NCI-H748 treated with DMSO at 0.1 percent for 48 hours (cell line): ENCODE measurements at places on chromosomes 16 and 17.

DNA sequence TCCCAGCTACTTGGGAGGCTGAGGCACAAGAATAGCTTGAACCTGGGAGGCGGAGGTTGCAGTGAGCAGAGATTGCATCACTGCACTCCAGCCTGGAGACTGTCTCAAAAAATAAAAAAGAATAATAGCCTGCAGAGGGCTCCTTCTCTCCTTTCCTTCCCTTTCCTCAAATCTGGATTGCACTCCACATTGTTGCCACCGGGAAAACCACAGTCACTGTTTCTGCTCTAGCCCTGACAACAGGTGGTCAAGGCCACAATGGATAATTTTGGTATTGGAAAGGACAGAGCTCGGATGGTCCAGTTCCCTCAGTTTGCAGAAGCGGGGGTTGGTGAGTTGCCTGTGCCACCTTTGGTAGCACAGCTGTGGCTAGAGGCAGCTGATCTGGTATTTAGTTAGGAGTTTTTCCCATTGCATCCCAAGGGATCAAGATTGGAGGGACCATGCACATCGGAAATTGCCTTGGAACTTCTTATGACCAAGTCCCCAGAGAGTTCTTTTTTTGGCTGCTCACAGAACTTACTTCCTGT is 44.7 kb upstream of the PRSS54 start:
- DNase-seq, result no peak

- DNase-seq, result no peak
Measured at GRCh38 chr16:47947723-47948122, 208.1 kb downstream of the ABCC12 start.

DNA sequence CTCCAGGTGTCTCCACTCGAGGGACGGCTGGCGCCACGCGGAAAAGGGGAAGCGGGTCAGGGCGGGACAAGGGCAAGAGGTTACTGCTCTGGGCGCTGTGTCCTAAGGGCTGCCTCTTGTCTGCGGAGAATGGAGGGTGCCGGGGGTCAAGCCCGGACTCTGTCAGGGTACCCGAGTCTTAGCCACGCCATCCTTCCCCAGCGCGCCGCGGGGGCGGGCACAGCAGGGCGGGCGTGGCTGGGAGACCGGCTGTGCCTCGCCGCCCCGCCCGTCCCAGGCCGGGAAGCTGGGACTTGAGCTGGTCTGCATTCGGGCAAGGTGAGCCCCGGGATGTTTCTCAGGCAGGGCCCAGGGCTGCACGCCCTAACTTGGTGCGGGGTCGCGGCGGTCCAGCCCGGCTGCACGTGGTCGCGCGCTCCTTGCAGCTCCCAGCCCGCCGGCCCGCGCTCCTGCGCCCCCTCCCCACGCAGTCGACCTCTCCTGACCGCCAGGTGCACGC is 6.2 kb upstream of the ACTG1 start:
- no peak for DNase-seq

- DNase-seq, result no peak
Measured at GRCh38 chr16:57623251-57624043, 5.0 kb upstream of the ADGRG1 start.

- DNase-seq, result no peak
Measured at GRCh38 chr17:69231521-69231920, 2.9 kb upstream of the ABCA10 start.

GRCh38 chr17:6476810-6477179 is 32.5 kb downstream of the PIMREG start:
- DNase-seq, result no peak

GRCh38 chr17:20174588-20175265 is 165.6 kb downstream of the SPECC1 start:
- DNase-seq, result no peak

- no peak for DNase-seq
Measured at GRCh38 chr17:21089145-21089544, 37.6 kb upstream of the DHRS7B start.

DNA sequence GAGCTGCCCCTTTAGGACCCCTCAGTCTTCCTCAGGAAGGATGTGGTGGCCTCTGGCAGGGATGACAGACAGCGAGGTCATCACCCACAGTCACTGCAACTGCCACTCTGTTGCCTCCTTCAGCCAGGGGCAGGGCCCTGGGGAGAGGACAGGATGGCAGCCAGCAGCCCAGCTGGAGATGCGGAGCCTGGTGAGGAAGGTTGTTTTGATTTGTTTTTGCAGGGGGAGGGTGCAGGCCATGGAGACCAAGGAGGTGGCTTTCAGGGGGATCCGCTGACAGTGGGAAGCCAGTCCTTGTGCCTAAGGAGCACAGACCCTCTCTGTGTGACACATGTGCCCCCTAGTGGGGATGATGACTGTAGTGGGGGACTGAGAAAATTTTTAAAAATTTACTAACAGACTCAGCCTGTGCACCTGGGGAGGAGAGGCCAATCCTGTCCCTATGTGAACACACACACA is 7.4 kb downstream of the PRCD start:
- peak; percentile 8 for DNase-seq

DNA sequence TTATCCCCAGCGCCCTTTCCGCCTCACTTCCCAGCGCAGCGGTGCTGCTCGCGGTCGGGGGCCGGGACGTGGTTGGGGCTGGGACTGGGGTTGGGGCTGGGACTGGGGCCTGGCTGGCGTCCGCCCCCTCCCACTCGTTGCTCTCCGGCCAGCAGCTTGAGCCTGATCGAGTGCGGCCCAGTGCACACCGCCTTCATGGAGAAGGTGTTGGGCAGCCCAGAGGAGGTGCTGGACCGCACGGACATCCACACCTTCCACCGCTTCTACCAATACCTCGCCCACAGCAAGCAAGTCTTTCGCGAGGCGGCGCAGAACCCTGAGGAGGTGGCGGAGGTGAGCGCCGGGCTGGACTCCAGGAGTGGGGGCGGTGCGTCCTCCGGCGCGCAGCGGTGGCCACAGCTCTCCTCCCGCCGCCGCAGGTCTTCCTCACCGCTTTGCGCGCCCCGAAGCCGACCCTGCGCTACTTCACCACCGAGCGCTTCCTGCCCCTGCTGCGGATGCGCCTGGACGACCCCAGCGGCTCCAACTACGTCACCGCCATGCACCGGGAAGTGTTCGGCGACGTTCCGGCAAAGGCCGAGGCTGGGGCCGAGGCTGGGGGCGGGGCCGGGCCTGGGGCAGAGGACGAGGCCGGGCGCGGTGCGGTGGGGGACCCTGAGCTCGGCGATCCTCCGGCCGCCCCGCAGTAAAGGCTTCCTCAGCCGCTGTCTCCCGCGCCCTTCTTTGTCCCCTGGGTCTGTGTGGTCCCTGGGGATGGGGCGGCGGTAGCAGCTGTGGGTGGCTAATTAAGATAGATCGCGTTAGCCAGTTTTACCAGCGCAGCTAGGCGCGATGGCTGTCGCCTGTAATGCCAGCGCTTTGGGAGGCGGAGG is 1.8 kb downstream of the HSD17B1 start:
- DNase-seq, result peak; percentile 70

DNA sequence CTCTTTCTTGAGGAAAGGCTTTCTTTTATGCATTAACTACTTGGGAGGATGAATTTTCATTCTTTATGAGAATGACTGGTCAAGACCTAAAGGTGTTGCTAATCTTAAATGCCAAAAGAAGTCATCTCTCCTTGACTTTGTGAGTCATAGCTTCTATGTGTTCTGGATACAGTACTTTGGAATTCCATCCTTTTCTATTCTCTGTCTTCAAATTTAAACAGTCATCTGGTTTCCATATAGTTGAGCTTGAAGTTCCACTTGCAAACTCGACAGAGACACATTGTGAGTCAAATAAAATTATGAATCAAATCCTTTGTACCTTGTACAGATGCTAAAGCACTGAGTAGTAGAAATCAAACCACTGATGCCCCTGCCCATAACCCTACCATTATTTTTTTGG is 271.9 kb upstream of the PMFBP1 start:
- no peak for DNase-seq

DNA sequence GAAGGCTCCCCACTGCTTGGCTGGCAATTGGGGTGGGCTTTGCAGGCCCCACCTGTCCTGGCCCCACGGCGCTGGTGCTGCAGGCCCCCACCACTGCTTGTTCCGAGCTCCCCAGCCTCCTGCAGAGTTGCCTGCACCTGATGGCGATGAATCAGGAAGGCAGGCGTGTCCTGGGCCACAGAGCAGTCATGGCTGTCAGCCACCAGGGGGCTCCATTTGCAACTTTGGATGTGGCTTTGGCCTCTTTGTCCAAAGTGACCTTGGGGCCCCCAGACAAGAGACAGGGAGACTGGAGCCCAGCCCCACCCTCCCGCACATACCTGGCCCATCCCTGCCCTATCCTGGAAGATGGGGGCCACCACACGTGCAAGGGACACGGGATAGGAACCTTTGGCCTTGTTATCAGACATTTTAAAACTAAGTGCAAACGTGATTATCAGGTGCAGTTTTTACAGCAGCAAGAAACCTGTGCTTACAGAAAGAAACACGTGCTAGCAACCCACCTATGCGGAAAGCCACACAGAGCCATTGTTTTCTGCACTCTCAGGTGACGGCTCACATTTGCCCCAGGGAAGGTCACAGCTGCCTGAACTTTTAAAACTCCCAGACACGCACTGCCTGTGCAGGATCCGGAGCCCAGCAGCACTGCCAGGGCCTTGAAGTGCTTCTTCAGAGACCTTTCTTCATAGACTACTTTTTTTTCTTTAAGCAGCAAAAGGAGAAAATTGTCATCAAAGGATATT is at the start of gene DNASE1:
Gene DNASE1 (plus strand): TSS at position 443 of the 743 bp plus-strand sequence. CDS start 683 bp downstream, outside the sequence.
- no peak for DNase-seq

- no peak for DNase-seq
Measured at GRCh38 chr17:45748731-45749310, 35.3 kb upstream of the CRHR1 start.

DNA sequence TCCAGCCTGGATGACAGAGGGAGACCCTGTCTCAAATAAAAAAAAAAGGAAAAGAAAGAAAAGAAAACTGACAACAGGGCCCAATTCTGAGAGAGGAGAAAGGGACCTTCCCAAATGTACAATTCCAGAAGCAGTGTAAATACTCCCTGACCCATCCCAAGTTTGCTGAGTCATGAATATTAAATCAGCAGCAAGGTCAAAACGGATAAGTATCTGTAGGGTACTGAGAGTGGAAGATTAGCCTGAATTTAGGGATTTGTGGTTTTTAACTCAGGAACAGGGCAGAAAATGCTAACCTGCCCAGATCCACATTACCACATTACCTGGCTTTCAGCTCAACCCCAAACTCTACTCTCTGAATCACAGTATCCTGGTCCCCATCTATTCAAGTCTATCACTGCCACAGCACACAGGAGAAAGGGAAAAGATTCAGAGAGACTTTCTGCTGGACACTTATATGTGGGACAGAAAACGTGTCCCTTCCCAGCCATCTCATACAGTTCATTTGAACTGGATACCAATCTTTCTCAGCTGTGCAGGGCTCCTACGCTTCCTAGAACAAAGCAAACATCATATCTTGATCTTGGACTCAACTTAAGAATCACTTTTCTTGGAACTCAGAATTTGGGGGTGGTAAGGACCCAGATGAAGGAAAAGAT is 2.9 kb downstream of the FXR2 start:
- no peak for DNase-seq

DNA sequence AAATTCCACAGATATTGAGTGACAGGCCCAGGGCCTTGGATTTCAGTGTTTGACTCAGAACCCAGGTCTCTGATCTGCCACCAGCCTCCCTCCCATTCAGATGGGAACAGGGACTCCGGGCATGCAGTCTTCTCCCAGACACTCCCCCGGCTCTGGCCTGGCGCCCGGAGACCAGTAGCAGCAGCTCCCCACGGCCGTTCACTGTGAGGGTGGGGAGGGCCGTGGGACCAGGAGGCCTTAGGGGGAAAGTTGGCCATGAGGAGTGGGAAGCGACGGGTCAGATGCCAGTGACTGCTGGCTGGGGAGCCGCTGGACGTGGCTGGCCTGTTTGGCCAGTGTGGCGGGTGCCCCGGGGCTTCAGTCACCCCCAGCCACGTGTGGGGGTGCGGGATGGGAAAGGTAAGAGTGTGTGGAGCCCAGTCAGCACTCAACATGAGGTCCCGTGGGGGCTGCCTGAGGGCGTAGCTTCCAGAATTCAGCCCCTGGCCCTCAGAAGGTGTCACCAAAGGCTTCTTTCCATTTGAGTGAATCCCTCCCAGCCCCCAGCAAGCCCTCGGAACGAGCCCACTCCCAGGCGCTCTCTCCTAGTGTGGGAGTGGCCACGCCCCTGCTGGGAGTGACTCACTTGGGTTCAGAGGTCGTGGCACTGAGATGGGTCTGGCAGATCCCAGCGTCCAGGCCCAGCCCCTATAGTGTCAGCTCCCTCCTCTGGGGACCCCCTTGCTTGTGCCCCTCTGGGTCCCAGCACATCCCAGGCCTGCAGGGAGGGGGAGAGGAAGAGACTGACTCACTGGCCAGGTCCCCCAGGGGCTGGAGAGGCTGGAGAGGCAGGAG is 309.4 kb downstream of the SEC14L1 start:
- DNase-seq, result no peak

DNA sequence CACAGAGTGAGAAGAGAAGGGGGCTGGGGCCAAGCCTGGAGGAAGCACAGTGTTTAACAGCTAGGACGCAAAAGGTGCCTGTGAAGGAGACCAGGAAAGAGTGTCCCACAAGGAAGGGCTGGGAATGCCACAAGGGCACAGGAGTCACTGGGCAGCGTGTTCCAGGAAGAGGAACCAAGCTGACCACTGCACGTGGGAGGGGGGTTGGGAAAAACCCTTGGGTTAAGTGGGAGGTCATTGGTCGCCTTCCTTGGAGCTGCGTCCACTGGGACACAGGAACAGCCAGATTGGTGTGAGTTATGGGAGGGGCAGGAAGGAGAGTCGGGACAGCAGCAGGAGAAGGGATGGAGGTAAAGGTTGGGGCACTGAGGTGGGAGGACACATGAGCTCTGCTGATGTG is 12.9 kb downstream of the TTYH2 start:
- no peak for DNase-seq

DNA sequence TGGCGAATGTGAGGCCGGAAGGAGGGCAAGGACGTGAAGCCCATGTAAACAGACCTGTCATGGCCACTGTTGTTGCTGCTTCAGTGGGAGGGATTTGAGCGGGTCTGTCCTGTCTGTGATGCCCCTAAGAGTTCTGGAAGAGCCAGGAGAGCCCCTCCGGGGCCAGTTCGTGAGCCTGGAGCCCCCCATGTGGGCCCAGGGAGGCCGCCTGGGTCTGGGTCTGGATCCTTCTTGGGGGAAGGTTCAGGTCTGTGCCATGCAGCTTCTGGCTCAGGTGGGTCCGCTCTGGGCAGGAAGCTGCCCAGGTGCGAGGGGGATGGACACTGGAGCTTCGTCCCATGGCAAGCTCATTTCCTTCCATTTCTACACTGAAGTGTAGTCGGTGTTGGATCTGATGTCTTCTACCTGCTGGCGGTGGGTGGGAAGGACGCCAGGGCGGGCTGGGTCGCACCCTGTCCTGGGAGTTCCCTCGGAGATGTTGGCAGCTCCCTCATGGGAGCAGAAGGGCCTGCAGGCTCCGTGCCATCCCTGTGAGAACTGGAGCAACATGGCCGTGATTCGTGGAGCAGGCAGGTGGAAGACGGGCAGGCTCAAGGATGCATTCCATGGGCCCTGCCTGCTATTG is 11.2 kb upstream of the WFIKKN1 start:
- no peak for DNase-seq
